ENCODE measurements at places on chromosomes 6 and 20. TPM values are rescaled to one million over a fixed set of nuclear protein-coding genes. Genes with fewer than 3 reads are reported as not detected.

Gene SAMHD1
- 34.2 TPM for polyA plus RNA-seq

Gene SLCO4A1
- polyA plus RNA-seq = 0.84 TPM

Gene RAMACL
- polyA plus RNA-seq = 0.20 TPM

Gene PERP
- polyA plus RNA-seq = 50.6 TPM

Gene TRIM40
- not detected for polyA plus RNA-seq

Gene ATAT1
- 6.8 TPM for polyA plus RNA-seq
